Neural crest cell (in vitro differentiated cells): ENCODE measurements at places on chromosomes 16 and 17. TPM values are rescaled to one million over a fixed set of nuclear protein-coding genes. Genes with fewer than 3 reads are reported as not detected.

DNA sequence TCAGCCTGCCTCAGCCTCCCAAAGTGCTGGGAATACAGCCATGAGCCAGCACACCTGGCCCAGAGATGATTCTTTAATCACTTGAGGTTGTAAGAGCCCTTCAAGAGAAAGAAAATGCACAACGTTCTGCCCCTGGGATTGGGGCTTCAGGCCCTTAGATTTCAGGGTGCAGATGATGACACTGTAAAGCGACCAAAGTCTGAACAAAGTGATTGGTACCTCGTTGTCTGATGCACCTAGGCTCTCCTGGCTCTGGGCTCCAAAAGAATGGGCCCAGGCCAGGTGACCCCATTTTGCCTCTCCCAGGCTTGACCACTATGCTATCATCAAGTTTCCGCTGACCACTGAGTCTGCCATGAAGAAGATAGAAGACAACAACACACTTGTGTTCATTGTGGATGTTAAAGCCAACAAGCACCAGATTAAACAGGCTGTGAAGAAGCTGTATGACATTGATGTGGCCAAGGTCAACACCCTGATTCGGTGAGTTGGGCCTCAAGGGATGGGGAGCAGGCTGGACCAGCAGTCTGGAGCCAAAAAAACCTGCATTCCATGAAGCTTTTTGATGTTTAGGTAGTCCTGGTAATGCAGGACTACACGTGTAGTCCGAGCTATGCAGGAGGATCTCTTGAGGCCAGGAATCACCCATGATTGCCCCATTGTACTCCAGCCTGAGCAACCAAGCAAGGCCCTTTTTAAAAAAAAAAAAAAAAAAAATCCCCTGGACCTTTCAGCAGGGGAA, 2.8 kb downstream of the RPL23A start:
- DNase-seq: no peak

DNA sequence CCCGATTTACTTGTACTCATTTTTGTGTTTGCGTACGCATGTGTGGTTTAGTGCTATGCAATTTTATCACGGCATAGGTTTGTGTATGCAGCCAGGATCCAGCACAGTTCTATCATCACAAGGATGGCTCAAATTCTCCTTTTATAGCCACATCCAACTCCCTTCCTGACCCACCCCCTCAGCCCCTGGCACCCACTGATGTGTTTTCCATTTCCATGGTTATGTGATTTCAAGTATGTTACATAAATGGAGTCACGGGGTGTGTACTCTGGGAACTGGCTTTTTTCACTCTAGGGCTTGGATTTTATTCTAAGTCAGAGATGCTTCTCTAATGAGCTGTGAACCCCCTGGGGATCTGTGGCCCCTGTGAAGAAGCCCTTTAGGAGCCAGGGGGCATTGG, 16.8 kb downstream of the IL4R start:
- DNase-seq: no peak

DNA sequence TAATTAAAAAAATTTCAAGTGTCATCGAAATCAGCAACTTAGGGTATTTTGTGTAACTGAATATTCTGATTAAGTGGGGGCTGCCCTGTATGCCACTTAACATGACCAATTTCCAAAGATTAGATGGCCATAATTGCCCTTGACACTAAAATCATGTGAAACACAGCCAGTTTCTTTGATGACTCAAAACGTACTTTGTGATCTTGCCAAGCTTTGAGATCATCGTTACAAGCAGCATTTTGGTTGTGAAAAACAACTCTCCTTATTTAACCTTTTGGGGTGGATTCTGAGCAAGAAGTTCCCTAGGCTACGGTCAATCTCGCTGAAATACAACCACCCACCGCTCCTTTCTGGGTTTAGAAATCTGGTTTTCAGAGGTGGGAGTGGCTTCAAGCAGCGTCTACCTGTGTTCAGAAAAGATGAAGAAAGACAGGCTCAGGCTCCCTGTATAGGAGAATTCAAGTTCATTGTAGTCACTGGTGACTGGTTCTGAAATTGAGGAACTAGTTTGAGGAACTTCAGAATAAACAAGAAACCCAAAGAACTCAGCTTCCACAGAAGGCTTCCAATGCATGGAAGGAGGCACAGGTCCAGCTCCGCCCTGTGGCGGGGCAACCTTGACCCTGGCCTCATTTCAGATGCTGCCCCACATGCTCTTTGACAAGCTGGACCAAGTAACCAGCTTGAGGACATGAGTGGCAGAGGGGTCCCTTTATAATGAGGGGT, 9.4 kb downstream of the MAP3K14 start:
- DNase-seq: no peak

DNA sequence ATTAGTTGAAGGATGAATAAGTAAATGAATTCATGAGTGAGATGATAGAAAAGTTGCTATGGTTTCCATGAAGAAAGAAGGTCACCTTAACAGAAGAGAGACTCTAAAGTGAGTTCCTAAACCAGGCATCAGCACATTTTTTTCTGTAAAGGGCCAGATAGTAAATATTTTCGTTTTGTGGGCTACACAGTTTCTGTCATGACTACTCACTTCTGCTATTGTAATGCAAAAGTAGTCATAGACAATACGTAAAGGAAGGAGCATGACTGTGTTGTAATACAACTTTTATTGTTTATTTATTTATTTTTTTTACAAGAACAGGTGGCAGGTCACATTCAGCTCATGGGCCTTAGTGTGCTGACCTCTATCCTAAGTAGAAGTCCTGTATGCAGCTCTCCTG, 426.1 kb upstream of the DYNLRB2 start:
- DNase-seq: no peak

DNA sequence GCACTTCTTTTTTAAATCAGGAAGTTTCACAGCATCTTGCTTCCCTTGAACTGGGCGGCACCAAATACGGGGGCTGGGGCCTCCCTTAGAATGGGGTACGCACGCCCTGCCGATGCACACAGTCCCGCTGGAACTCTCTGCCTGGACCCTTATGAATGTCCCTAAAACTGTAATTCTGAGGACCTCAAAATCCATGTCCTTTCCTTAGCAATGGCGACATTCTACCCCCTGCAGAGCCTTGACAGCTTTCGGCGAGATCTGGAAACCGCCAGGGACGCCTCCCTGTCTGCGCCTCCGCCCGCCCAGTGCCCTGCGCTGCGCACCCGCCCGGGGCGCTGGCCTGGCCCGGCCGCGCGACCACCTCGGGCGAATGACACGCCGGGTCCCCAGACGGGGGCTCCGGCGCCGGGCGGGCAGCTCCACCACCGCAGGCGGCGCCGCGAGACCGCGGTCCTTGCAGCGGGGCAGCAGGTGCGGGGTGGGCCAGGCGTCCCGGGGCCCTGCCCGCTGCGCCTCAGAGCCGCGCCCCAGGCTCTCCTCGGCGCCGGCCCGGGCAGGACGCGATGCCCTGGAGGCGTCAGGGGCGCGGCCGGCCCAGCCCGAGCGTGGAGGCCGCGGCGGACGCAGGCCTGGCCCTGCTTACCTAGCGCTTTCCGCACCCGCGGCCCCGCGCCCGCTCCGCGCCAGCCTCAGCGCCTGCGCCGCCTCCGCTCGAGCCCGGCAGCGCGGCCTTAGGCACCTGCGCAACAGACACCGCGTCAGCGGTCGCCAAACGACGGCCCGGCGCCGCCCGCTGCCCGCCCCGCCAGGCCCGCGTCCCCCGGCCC, 548 bp downstream of the HAGH start:
- peak; percentile 21 for DNase-seq

DNA sequence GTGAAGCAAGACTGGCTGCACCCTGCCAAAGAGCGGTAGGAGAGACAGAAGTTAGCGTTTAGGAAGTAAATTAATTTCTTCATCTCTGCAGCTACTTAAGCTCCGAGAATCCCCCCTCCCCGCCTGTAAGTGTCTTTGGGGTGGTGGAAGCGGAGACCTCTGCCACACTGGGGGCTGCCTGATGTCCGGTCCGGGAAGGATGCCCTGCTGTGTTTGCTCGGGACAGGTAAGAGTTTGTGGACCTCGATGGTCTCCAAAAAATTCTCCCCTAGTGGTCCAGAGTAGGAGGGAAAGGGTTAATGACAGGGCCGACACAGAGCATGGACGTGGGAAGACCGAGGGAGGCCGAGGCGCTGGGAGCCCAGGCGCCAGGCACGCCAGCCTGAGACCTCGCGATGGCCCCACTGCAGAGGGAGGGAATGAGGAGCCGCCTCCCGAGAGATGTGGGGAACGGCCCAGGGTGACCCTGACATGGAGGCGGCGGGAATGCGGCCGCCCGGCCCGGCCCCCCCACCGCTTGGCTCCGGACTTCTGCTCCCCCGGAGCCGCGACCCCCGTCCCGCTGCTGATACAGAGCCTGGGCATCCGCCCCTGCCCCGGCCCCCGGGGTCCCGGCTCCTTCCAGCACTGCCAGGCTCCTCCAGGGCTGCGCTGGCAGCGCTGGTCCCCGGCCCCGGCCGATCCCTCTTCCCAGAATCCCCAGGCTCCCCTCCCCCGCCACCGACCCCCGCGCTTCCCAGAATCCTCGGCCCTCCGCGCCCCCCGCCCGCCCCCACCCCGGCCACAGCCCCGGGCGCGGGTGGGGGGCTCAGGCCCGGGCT, 680 bp downstream of the ZNF629 start:
- peak; percentile 40 for DNase-seq

- no peak for DNase-seq
Measured at GRCh38 chr16:53492503-53492902, 10.5 kb downstream of the AKTIP start.

DNA sequence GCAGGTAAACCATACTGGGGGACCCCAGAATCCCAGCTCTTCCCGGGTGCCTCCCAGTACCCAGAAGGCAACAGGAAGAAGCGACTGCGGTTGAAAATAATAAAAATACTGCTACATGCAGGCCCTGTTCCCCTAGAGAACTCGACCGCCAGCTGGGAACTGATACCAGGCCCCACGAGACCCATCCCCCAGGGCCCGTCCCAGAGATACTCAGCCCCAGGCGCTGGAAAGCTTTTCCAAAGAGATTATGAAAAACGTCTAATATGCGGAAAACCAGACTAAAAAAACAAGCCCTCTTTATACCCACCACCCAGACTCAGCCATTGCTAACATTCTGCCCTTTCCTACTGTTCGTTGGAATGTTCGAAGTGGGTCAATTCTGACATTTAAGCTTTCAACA, 12.9 kb upstream of the MEAK7 start:
- no peak for DNase-seq

- DNase-seq: peak; percentile 72
Measured at GRCh38 chr16:16861546-16861945, 482.6 kb downstream of the NPIPA7 start.

DNA sequence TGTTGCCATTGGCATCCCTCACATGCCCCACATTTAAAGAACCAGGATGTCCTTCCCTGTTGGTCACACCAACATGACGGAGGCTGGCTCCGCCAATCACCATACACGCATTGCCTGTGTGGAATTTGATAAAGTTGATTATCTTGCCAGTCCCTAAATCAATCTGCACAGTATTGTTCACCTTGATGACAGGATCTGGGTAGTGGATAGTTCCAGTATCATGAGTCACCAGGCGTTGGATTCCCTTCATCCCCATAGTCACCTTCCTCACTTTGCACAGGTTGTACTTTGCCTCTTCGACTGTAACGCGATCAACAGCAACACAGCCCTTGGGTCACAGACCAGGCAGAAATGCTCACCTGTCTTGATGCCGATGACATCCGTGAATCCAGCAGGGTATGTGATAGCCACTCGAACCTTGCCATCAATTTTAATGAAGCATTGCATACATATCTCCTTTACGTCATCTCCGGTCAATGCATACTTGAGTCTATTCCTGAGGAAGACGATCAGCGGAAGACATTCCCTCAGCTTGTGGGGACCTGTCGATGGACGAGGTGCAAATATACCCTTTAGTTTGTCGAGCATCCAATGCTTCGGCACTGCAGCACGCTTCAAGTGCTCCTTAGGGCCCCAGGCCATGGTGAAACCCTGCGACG, 14.2 kb downstream of the CTRB2 start:
- DNase-seq: no peak

CTRB1 gene
- total RNA-seq: not detected in 2 replicates

PSMD7 gene
- total RNA-seq: 114 and 119 TPM in 2 replicates

TUBB3 gene
- total RNA-seq: 518 and 541 TPM in 2 replicates

EPX gene
- not detected in 2 replicates for total RNA-seq

TBC1D3D gene
- 0.23 and 0.50 TPM in 2 replicates for total RNA-seq

IL17C gene
- 0.23 TPM in 1 of 2 replicates, not detected in the other for total RNA-seq

NDUFAF8 gene
- 54.5 and 68.2 TPM in 2 replicates for total RNA-seq

GINS2 gene
- total RNA-seq: 74.0 and 82.2 TPM in 2 replicates

SDK2 gene
- total RNA-seq: 31.2 and 31.5 TPM in 2 replicates

WDR90 gene
- total RNA-seq: 95.8 and 97.0 TPM in 2 replicates

LASP1 gene
- total RNA-seq: 87.4 and 94.3 TPM in 2 replicates

ZFPM1 gene
- 11.1 and 11.2 TPM in 2 replicates for total RNA-seq

TMEM235 gene
- not detected in 2 replicates for total RNA-seq

DUSP14 gene
- 21.0 and 21.5 TPM in 2 replicates for total RNA-seq
